GM04504 (cell line): ENCODE measurements at places on chromosomes 12 and 14.

DNA sequence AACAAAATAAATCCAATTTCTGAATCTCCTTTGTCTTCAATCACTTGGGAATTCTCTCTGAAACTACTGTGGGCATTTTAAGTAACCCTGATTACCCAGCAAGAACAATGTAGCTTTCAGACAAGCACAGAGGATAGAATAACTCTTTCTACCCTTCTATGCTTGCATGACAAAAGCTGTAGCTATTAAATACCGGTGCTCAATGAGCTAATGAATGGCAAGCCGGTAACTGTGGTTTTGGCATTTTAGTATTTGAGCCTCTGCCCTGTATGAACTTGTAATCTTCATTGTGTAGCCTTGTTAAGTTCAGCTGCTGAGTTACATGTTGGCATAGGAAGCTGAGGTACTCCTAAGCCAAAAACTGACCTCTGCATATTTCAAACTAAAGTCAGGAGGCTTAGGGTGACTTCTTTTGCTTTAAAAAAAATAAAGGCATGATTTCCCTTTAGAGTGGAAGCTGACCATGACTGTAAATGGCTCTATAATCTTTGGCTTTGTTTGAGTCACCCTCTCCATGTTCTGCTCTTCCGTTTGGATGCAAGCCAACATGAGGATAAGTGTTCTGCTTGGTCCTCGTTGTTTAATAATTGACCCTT, 171.0 kb upstream of the HIF1A start:
- DNase-seq: no peak

- DNase-seq: no peak
Observed at GRCh38 chr14:87131879-87132278, 861.1 kb downstream of the GALC start.

GRCh38 chr14:50447461-50447860, 50.8 kb upstream of the CDKL1 start:
- no peak for DNase-seq

- DNase-seq: no peak
Observed at GRCh38 chr14:53213761-53214160, 60.6 kb upstream of the DDHD1 start.

DNA sequence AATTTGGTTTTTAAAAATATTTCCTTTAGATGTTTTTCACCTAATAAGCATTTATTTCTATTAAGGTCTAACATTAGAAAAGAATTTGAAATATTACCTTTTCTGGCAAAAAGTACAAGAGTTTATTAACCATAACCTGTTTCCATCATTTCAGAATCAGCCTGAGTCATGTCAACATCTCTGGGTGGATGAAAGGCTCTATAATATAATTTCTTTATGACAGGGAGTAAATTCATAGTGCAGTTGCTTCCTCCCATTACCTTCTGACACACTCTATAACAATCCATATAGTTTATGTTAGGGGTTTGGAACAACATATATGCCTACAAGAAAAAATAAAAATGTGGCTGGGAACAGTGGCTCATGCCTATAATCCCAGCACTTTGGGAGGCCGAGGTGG, 134.5 kb downstream of the SLC2A13 start:
- DNase-seq: no peak

GRCh38 chr12:96150442-96150841, 43.7 kb upstream of the ELK3 start:
- no peak for DNase-seq

- no peak for DNase-seq
Observed at GRCh38 chr12:130485291-130486145, 147.8 kb downstream of the PIWIL1 start.

GRCh38 chr14:105158794-105159193, 9.8 kb downstream of the JAG2 start:
- no peak for DNase-seq

DNA sequence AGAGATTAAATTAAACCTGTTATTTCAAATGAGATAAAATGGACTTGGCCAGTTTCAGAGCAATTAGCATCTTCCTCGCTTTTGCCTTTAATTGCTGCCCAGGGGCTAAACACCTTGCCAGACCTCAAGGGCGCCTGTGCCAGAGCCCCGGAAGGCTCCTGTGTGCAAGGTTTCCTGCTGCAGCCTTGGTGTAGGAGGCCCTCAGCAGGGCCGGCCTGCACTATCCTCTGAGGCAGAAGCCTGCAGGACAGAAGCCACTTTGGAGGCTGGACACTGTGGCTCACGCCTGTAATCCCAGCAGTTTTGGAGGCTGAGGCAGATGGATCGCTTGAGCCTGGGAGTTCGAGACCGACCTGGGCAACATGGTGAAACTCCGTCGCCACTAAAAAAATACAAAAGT, 150.4 kb downstream of the CALM1 start:
- DNase-seq: no peak

GRCh38 chr14:54691525-54692283, 124.8 kb downstream of the SAMD4A start:
- DNase-seq: peak; percentile 53

DNA sequence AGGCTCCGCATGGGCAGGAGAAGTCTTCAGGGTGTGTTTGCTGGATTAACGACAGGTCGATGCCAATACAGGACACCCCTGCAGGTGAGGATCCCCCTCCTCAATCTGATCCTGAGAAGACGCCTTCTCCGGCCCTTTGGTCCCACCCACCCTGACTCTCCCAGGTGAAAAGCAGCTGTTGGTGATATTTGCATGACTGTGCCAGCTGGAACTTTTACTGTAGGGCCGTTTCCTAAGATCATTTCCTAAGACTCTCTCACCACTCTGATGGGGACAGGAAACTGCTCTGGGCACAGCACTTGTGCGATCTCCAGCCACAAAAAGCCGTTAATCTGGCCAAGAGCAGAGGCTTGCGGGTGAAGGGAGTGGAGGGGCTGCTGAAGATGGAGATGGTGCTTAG, 16.8 kb upstream of the EIF5 start:
- DNase-seq: no peak

DNA sequence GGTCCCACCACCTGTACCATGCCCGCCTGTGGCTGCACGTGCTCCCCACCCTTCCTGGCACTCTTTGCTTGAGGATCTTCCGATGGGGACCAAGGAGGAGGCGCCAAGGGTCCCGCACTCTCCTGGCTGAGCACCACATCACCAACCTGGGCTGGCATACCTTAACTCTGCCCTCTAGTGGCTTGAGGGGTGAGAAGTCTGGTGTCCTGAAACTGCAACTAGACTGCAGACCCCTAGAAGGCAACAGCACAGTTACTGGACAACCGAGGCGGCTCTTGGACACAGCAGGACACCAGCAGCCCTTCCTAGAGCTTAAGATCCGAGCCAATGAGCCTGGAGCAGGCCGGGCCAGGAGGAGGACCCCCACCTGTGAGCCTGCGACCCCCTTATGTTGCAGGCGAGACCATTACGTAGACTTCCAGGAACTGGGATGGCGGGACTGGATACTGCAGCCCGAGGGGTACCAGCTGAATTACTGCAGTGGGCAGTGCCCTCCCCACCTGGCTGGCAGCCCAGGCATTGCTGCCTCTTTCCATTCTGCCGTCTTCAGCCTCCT, 1.1 kb downstream of the INHBE start:
- no peak for DNase-seq

- no peak for DNase-seq
Observed at GRCh38 chr12:105569886-105570285, 239.4 kb downstream of the C12orf75 start.

GRCh38 chr12:12265571-12266388, 1.1 kb downstream of the LRP6 start:
- DNase-seq: no peak

DNA sequence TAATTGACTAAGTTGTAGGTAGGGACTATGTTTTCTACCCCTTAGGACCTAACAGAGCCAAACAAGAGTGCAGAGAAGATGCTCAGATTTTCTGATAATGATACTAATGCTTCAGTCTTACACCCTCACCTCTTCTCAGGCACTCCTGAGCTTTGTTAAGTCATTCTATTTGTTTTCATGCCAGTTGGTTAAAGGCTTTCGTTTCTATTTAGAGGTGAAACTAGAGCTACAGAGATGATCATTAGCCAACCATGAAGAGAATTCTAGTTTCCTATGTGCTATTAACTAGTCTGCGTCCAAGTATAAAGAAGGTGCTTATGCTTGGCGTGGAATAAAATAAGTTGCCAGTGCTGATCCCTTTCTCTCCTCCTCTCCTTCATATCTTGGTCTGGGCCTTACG, 34.6 kb upstream of the PYGL start:
- no peak for DNase-seq

DNA sequence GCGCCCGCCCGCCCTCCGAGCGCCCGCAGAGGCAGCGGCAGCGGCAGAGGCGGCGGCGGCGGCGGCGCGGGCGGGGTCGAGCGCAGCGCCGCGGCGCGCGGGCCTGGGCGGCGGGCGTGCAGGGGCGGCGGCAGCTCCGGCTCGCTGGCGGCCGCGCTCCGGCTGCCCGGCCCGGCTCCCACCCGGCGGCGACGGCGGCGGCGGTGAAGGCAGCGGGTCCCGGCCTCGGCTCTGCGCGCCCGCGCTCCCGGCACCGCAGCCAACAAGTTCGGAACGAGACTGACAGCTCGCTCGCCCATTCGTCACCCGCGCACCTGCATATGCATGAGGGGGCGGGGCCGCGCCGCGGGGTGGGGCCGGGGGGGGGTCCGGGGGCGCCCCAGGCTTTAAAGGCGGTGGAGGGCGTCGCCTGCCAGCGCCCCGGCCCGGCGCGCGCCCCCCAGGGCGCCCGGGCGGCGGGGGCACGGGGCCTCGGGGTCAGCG, at the start of gene JAG2:
JAG2 (minus strand) TSS at position 281 of the 483 bp plus-strand sequence. CDS start 356 bp downstream, outside the sequence.
- DNase-seq: no peak

DNA sequence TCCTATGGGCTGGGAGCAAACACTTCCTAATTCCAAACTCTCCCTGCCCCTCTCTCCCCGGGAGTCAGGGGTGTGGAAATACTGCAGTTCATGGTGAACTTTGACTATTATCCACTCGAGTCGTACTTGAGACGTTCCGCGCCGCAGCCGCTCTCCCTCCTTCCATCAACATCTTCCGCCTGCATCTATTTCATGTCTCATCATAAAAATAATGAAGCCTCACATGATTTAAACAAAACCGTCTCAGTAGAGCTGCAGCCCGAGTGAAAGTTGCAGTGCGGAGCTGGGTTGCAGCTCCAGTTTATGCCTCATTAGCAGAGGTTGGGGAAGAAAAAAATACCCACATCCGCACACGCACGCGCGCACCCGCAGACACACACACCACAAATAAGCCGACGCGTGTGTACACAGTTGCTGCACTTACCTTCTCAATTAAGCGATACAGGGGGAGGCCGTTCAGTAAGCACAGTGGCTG, 283 bp downstream of the LMO3 start:
- no peak for DNase-seq

DNA sequence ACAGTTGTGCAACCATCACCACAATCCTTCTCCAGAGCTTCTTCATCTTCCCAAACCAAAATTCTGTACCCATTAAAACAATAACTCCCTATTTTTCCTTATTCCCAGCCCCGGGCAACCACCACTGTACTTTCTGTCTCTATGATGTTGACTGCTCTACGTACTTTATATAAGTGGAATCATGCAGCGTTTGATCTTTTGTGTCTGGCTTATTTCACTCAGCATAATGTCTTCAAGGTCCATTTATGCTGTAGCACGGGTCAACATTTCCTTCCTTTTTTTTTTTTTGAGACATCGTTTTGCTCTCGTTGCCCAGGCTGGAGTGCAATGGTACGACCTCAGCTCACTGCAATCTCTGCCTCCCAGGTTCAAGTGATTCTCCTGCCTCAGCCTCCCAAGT, 162.7 kb upstream of the GSC start:
- DNase-seq: no peak

GRCh38 chr14:68952531-68953195, 26.4 kb downstream of the ACTN1 start:
- DNase-seq: no peak

DNA sequence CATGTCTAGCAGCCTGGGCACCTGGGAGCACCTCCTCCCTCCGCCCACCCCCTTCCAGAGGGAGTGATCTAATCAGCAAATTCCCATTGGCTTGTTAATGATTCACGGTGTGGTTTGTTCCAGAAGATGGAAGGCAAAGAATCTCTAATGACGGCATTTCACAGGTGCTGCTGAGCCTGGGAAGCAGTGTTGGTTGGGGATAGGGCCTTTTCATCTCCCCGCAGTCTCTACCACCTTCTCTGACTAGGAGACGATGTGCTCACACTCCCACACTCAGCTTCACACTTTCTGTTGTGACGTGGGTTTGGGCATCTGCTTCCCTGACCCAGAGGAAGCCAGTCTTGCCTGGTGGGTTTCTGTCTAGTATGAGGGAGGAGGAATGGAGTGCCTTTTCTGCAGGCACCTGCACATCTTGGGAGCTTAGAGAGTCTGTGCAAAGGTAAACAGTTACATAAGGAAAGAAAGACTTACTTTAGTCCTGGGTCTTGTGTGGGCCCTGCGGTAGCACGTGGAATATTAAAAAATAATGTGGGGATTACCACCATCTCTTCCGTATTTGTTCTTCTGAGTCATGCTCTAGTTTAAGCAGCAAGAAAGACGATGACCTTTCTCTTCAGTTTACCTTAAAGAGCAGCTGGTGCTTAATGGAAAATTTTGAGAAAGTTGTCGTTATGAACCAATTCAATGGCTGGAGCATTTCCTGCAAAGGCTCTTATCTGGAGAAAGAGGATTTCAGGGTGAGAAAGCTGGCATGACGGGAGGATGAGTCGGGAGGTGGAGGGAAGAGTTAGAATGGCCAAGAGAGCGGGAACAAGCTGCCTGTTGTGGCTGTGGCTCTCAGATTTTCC, 70.6 kb upstream of the ARHGAP5 start:
- DNase-seq: no peak

GRCh38 chr12:88726806-88727720, 146.8 kb upstream of the KITLG start:
- peak; percentile 7 for DNase-seq

DNA sequence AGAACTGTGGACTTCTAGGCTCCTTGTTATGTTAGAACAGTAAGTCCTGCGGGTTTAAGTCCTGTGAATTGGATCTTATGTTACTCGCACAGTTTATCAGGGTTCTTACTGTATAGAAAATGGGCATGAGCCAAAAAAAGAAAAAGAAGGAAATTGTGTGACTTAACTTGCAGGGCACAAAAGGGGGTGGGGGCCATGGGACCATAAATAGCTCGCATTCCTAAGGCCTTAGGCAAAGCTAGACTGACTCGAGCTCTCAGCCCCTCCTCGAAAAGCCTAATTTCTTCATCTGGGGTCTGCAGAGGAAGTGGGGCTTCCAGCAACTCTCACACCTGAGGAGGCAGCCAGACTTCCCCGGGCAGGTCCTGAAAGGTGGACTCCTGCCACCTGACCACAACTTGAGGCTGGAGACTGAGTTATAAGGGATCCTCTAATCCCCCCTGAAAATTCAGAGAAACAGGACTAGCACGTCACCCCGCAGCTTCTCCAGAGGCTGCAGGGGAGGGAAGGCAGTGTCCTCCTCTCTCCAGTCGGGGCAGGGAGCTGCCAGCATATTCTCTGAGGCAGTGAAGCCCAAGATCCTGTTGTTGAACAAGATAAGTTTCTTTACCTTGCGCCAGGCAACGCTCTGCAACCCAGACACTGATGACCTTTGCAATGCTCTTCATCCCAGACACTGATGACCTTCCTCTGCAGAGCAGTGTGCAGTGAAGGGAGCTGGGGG, 280.5 kb downstream of the PCNX1 start:
- DNase-seq: no peak
